ENCODE measurements at places on chromosomes 7 and 10.

GRCh38 chr7:154871507-154871906 is 131.4 kb downstream of the PAXIP1 start:
- no peak for DNase-seq

DNA sequence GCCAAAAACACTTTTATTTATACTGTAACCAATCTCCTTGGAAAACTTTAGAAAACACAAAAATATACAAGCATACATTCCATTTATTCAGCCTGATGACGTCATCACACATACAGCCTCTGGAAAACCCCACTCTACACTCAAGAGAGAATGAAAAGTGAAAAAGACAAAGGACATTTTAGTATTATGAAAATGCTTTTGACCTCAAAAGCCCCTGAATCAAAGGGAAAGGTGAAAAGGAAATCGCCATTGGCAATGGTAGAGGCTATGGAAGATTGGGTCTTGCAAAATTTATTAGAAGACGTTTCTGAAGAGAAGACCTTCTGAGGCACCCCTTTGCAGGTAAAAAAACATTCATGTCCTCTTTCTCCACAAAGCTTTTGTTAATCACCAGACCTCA is 82.9 kb upstream of the STRIP2 start:
- DNase-seq: no peak

- DNase-seq: no peak
Measured at GRCh38 chr10:92845921-92846320, 2.4 kb upstream of the EXOC6 start.

GRCh38 chr10:70109064-70109729 is 23.4 kb downstream of the AIFM2 start:
- peak; percentile 37 for DNase-seq

GRCh38 chr7:5469375-5470166 is 45.9 kb upstream of the TNRC18 start:
- DNase-seq: no peak

DNA sequence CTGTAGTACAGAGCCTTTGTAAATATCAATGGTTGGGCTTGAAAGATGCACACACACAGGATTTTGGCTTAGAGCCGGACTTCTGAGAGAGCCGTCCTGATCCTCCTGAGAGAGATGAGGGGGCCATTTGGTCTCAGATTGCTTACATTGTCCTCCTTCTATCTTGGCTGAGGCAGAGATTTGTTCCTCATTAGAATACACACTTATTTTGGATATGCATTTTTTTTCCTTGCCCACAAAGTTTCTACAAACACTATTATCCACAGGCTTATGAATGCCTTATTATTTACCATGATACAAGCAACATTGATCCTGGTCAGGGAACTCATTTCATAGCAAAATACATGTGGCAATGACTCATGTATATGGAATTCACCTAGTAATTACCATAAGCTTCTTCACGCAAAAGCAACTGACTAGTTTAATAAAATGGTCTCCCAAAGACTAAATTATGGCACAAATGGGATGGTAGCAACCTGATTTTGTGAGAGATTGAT is 175.3 kb downstream of the MDFIC start:
- DNase-seq: no peak

DNA sequence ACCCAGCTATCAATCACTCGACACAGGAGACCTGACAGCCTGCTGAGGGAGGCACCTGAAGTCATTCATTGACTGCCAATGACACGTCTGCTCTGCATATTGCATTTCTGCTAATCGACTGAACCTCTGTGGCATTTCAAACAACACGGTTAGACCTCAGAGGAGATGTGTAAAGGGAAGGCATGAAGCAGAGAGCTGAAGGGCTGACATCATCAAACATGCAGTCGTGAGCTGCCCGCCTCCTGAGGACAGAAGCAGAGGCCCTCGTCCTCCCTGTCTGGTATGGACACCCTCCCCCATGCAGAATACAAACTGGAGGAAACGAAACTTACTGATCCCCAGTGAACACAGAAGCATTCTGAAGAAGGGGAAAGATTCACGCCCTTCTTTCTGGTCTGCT is 462.6 kb upstream of the MGMT start:
- DNase-seq: no peak

DNA sequence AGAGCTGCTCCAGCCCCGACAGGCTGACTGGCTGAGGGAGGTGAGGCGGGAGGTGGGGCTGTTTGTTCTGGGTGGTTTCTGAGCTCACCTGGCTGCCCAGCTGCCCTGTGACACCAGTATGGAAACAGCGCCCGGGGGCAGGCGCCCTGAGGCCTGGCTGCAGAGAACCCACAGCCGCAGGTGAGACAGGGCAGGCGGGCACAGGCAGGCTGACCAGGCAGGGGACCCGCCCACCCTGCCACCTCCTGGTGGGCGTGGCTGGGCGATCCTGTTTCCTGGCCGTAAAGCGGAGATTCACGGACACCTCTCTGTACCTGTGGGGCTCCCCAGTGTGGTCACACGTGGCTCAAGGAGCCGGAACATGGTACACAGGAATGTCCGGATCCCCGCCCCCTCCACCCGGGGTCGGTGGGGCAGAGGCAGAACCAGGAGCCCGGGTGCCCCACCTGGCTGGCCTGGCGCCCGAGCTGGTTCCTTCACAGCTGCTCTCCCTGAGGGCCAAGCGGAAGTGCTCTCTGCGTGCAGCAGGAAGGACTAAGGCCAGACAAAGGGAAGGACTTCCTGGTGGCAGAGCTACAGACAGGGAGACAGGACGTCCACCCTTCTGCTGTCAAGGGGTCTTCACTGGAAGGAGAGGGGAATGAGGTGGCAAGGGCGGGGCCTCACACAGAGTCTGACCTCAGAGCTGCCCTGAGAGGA is 3.9 kb downstream of the MICALL2 start:
- DNase-seq: no peak

- no peak for DNase-seq
Measured at GRCh38 chr7:111650456-111650999, 88.2 kb upstream of the IMMP2L start.

DNA sequence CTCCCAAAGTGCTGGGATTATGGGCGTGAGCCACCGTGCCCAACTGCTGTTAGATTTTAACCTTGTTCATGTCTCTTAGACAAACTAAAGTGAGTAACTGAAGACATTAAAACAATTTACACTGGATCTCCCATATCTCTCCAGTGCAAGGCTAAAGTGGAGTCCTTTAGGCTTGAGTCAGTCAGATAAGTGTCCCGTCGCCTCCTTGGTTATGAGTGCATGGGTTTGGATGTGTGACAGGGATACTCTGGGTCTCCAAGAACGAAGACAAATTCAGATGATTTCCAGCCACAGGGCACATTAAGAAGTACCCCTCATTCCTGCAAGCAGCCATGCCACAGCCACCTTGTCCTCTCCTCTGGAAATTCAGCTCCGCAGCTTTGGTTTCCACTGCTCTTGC is 66.1 kb upstream of the PDZD8 start:
- DNase-seq: no peak

DNA sequence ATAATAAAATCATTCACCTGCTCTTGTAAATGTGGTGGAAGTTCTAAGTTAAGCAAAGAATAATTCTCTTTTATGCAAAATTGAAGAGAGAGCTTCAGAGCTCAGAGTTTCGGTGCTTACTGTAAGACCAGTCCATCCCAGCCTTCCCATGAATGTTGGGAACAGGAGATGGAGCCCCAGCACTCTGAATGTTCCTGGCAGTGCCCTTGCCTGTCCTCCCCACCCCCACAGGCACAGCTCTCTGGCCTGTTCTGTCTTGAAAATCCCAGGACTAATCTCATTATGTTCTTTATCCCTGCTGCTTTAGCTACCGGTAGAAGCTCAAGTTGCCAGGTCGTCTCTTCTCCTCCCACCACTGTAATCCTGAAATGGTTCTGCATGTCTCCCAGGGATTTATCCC is 29.1 kb upstream of the LHFPL3 start:
- peak; percentile 95 for DNase-seq

DNA sequence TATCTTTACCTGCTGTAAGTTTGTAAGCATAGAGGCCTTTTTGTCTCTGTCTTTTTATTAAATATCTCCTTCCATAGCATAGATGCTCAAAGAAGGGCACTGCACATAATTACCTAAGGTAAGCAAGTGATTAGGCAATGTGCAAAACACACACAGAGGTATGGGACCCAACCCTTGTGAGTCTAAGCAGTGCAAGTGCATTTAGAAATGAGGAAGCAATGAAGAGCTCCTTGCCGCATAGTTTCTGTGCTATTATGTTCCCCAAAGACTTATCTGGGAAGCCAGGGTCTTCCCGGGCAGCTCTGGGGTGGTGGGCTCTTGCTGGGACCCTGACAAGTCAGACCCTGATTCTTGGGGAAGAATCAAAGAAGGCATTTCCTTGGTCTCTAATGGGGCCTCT is 13.5 kb upstream of the MGAM2 start:
- DNase-seq: no peak

- DNase-seq: no peak
Measured at GRCh38 chr7:138712652-138713051, 11.5 kb upstream of the SVOPL start.

GRCh38 chr10:117860135-117860534 is 186.6 kb downstream of the RAB11FIP2 start:
- DNase-seq: no peak

DNA sequence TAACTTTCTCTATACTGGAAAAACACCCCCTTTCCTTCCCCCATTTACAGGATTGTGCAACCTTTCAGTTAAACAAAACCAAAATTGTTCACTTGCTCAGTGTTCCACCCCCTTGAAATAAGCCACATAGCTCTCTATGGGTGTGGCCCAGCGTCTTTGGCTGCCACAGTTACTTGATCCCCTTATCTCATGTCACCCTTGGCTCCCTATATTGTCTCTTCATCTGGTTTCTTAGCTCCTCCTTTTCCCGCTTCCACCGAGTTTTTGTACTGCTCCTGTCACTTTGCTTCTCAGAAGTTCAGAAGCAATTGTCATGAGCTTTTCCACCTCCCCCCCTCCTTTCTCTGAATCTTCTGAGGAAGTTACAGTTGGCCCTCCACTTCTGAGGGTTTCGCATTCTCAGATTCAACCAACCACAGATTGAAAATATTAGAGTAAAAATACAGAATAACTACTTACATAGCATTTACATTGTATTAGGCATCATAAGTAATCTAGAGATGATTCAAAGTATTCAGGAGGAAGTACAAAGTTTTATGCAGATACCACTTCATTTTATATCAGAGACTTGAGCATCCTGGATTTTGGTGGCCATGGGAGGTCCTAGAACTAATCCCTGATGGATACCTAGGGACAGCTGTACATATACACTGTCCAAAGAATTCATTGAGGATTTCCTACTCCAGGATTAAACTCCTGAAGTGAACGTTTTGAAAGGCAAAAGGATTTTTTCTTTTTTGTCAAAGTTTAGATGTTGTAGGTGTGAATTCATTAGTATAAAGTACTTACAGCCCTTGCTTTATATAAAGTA is 60.4 kb downstream of the ADD3 start:
- no peak for DNase-seq

DNA sequence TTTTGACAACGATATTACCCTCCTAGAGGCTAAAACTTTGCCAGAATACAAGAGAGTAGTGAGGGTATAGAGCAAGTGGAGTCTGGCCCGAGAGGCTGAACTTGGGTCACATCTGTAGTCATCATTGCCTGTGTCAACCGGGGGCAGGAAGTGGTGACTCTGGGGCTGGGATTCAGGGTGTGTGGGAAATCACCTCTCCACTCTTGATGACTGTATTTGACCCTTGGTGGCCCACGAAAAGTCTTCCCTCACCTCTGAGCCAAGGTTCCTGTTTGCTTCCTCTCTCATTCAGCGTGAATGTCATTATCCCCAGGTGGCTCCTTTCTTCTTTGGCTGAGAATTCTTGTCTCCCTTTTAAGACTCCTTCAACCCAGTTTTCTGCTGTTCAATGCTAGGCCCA is 240.4 kb downstream of the ABCA13 start:
- no peak for DNase-seq

GRCh38 chr10:51312817-51313216 is 238.5 kb downstream of the PRKG1 start:
- no peak for DNase-seq

- no peak for DNase-seq
Measured at GRCh38 chr10:99344715-99345114, 15.6 kb downstream of the CNNM1 start.

DNA sequence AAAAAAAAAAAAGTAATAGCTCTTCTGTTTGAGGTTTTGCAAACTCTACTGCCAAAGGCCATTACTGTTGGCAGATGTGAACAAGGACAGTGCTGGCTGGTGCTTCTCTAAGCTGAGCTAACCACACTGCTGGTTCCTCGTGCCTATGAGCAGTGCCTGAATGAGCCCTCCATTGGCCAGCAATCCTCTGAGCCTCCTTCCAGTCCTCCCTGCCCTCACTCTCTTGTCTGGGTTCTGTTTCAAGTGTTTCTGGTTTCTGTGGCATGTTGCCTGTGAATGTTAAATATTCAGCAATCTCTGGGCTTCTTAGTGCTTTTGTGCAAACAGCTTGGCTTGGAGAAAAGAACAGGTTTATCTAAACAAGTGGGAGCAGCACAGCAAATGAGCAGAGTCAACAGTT is 161.3 kb upstream of the AUTS2 start:
- DNase-seq: no peak

- DNase-seq: peak; percentile 13
Measured at GRCh38 chr10:95394161-95394880, 103.5 kb upstream of the PDLIM1 start.

DNA sequence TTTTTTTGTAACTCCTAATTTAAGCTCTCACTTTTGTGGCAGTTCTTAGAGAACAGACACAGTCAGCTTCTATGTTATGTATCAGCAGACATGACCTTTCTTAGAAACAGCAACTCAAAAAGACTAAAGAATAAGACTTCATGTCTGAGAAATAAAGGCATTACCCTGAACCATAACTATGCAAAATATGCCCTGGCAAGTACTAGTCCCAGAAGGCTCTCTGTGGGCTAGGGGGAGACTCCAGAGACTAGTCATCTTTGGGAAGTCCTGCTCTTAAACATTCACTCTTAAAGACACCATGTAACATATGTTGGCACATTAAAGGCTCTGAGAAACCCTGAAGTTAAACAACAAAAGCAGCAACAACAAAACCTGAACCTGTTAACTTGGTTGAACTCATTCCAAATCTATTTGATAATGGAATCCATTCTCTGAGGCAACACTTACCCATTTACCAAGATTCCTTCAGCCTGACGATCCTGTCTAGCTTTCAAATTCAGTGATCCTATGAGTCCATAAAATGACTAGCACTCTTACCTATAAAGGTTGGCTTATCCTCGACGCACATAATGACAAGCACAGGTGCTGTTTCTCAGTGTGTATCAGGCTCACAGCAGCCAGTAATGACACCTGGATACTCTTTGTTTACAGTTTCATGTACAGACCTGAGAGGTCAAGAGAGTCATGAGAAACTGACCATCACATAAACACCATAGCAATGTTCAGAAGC is 62.3 kb downstream of the OSBPL3 start:
- no peak for DNase-seq

Data from WERI-Rb-1 (cell line).